ENCODE measurements at places on chromosomes 6 and 20. TPM values are rescaled to one million over a fixed set of nuclear protein-coding genes. Genes with fewer than 3 reads are reported as not detected.

DNA sequence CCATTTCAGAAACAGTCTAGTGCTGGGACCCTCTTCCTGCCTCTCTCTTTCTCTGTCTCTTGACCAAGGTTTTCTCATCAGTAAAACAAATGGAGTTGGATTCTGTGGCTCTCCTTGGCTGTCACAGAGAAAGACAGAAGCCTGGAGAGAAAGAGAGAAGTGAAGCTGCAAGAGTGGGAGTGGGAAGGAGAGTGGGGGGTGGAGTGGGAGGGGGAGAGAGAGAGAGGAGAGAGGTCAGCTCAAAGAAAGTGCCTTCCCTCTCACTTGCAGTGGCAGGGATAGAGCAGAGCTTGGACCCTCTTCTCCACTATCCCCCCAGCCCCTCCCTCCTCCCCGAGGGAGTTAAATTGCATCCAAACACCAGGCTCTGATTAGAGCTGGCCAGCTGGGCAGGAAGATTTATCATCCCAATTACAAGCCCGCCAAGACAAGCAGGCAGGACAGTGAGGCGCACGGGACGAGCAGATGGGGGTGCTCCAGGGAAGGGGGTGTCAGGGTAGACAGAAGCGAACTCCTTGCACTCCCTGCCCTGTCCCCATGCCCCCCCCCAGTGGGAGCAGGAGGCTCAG is 74.3 kb downstream of the CD40 start:
- no peak for DNase-seq

DNA sequence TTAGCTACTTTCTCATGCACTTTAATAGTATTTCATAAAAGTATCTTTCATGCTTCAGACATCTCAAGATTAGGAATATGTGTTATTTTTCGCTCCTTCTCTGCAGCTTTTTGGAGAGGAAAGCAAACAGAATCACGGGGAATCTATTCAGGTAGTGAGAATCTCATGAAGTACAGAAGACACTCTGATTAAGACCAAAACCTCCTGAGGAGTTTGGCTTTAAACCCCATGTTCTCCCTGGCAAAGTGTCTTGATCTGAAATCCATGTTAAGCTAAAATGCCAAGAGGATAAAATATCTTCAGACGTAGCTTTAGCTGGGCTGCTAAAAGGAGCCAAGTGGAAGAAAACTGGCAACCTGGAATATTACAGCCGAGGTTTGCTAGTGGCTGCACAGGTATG is 149.3 kb downstream of the LRRC1 start:
- no peak for DNase-seq

GRCh38 chr6:1040393-1040792 is 271.5 kb upstream of the FOXQ1 start:
- no peak for DNase-seq

GRCh38 chr6:89792881-89793280 is 26.7 kb downstream of the MDN1 start:
- DNase-seq: peak; percentile 31

STMND1 gene
- total RNA-seq: not detected
